Retina (tissue), 1 donor: ENCODE measurements at places on chromosomes 7 and 10.

DNA sequence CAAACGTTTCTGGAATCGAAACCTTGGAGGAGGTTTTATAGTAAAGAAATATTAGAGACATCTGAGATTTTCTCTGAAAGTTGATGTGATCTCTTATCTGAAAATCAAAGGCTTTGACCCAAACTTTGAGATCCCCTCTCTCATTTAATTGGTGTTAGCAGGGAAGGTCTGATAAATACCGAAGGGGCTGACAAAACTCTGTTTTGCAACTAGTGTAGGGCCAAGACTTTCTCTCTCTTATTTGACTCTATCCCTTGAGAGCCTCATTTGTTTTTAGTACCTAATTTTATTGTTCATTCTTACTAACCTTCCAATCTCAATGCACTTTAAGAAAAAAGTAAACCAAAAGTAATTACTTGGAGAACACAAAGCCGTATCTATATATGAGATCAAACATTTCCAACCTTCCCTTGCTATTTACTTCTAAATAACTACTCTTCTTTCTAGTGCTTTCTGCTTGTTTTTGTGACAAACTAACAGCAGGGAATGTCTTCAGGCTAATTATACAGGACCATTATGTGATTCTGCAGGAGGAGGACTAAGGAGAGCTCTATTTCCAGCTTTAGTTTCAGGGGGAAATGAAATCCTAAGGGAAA, 33.4 kb upstream of the NPVF start:
- DNase-seq = no peak

- peak; percentile 61 for DNase-seq
These were observed 58.6 kb upstream of the COL13A1 start for GRCh38 chr10:69742928-69743602.

- no peak for DNase-seq
These were observed 124.4 kb upstream of the KIF5B start for GRCh38 chr10:32180390-32181280.

DNA sequence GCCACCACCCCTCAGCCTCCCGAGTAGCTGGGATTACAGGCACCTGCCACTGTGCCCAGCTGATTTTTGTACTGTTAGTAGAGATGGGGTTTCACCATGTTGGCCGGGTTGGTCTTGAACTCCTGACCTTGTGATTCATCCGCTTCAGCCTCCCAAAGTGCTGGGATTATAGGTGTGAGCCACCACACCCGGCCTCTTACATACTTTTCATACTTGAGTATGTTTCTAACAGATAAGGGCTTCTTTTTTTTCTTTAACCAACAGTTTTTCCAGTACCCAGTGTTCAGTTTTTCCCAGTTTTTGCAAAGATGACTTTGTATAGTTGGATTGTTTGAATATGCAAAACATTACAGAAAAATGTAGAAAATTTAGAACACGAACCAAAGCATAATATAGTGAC, 7.7 kb downstream of the EIF4H start:
- DNase-seq = no peak

DNA sequence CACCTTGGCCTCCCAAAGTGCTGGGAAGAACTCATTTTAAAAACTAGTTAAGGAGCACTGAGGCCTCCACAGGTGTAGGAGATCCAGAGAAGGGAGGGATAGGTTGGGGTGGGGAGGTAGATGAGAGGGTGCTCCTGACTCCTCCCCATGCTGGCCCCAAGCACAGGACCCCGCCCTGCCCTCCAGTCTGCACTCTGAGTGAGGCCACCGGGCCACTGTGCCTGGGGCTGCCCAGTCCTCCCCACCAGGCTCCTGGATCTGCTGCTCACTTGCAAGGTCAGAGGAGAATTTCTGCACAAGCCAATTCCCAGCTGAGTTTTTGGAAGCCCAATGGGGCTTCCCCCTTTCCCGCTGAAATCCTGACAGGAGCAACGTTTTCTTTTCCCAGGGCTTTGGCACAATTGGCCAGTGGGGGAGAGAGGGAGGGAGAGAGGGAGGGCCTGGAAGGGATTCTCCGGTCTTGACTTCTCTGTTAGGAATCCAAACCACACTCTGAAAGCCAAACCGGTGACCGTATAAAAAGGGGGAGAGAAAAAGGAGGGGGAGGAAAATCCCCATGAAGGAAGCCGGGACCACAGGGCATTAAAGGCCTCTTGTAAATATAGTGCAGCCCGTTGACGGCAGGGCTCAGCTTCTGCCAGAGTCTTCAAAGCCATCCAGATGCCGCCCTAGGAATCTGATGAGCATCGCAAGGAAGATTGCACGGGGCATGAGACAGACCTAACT, 116.2 kb downstream of the SH3PXD2A start:
- peak; percentile 61 for DNase-seq

- DNase-seq = no peak
These were observed 56.5 kb downstream of the CCDC71L start for GRCh38 chr7:106604303-106604924.

GRCh38 chr7:159007996-159008389, 136.7 kb downstream of the VIPR2 start:
- DNase-seq = peak; percentile 21

DNA sequence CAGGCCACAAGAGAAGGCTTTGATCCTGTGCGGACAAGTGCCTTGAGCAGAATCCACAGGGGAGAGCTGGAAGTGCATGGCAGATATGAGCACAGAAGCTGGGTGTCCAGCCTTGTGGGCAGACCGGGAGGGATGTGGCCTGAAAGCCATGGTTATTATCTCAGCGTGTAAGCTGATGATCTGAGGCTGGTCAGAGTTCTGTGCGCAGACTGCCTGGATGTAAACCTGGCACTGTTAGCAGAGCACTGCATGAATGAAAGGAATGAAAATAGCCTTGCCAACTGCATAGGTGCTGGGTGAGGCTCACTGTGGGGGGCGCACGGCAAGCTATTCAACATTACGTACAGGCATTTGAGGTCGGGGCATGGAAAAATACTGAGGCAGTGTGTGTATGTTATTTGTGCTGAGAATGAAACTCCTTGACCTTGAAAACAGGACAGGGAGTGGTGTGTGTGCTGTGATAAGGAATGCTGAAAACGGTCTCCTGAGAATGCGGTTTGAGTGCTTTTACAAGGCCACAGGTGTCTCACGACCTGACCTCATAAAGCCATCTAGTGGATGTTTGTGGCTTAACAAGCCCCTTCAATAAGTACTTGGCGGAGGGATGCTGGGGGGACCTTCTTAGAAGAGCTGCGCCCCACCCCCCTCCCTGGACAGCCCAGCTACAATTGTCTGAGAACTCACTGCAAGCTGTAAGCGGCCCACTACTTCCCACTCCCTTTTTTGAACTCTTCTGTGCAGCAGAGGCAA, 18.7 kb downstream of the AKR1C1 start:
- no peak for DNase-seq

DNA sequence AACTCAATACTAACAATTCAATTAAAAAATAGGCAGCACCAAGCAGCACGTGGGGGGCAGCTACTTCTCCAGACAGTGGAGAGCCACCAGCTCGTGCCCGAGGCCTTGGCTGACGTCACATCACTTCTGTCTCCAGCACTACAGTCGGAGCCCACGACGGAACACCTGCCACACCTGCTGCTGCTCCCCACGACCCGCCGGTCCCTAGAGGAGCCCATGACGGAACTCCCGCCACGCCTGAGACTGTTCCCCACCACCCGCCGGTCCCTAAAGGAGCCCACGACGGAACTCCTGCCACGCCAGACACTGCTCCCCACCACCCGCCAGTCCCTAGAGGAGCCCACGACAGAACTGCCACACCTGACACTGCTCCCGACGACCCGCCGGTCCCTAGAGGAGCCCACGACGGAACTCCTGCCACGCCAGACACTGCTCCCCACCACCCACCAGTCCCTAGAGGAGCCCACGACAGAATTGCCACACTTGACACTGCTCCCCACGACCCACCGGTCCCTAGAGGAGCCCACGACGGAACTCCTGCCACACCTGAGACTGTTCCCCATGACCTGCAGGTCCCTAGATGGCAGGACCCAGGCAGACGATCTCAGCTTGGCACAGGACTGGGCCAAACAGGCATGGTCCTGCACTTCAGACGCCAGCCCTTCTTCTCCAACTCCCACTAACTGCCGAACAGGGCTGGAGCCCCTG, 258.0 kb downstream of the ELFN1 start:
- DNase-seq = no peak

- DNase-seq = no peak
These were observed 221.9 kb downstream of the EBF3 start for GRCh38 chr10:129741978-129742741.

DNA sequence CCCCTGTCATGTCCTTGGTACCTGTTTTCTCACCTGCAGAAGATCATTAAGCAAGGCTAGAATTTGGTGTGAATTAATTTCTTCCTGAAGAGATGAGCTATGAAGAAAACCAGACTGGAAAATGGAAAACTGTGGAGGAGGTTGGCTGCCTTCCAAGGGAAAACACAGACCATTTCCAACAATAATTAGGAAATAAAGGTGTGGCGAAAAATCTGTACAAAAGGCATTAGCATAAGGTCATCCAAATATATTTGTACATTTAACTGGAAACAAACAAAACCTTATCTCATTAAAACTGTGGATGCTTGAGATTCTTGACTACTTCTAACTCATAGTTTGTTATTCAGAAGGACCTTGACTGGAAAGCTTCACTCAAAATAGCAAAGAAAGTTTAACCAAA, 1.7 kb downstream of the STN1 start:
- DNase-seq = no peak

DNA sequence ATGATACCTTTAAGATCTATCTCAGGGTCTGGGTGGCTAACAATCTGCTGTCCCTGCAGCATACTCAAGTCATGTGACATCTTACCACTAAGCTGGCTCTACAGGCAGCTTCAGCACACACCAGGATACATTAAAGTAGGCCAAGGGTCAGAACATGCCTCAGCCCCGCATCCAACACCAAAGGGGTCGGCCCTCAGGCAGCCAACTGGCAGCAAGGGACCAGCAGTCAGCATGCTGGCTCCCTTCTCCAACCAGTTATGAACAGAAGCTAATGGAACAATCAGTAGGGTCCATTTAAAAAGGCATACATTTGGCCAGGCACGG, 37.1 kb downstream of the FAM53B start:
- DNase-seq = no peak

DNA sequence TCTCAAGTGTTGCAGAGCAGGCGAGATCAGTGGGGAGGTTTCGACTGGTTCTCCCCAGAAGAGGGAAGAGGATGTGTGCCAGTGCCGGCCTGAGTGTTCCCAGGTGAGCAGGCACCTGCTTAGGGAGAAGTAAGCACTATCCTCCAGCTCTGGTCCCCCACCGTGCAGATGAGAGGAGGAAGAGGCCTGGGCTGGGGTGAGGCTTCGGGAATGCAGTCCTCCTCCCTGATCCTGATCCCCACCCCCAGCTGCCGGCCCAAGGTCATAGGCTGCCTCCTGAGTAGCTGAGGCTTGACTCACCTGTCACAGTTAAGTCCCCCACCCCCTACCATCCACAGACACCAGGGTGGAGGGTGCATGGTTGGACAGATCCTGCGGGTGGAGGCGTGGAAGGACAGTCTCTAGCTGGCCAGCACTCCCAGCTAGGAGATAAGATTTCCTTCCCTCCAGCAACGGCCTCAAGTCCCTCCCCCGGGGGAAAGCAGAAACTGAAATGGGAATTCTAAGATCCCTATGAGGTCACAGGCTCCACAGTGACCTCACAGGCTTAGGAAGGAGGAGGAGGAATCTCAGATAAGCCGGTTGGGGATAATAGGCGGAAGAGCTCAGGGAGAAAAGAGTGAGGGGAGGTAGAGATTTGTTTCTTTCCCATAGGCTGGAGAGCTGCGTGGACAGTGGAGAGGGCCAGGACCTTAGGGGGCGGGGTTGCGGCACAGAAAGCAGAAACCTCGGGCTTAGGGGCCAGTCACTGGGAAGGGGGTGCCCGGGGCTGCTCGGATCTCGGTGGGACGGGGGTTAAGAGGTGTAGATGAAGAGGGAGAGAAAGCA, 1.0 kb downstream of the LRCH4 start:
- DNase-seq = peak; percentile 51

DNA sequence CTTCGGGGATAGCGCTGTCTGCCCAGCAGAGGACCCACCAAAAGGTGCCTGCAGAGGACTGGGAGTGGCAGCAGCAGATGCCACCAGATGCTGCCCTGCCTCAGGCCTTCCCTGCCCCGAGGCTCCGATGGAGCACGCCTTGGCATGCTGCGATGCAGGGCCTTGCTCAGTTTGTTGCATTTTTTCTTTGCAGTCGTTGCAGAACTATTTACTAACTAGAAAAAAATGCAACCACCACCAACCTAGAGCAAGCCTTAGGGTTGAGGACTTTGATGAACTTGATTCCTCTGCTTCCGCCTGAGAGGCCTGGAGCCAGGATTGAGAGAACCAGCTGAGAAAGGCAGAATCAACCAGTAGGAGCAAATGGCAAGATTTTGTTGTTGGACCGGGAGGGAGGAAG, 585.6 kb upstream of the MKI67 start:
- no peak for DNase-seq

DNA sequence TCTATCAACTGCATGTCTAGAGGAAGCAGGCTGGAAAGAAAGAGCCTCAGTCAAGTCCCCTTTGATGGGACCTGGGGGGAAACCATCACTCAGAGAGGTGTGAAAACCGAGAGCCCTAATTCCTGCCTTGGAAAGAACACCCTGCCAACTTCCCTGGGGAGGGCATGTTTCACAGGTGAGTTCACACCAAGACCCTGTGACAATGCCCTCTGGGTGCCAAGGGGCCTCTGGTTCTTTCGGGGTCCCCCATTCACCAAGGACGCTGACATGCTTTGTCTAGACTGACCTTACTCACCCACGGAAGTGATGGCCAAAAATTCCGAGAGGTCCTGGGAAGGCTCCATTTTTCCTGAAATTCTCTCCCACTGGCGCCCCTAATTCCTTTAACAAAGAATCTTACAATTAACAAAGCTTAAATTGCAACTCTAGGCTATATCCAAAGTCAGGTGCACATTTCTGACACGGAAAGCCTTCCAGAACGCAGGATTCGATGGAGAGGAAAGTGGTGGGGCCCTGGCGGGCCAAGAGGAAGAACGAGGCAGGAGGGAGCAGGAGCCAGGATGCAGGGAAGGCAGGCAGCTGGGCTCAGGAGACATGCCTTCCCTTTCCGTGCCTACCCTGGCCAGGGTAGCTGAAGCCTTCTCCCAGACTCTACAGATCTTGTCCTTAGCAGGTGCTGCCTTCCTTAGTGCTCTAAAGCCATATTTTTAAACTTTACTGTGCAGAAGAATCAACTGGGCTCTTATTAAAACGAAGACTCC, 23.7 kb downstream of the VSTM4 start:
- no peak for DNase-seq

DNA sequence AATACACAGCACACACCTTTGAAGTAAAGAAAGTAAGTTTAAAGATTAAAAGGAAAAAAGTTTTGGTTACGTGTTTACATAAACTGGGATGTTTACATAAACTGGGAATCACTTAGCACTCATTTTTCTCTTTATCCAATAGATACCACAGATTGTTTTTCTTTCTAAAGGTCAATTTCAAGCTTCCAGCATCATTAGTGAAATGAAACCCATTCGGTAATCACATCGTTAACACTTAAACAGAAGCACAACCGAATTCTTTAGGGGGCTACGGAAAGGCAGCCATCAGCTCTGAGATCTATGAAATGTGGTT, 1.1 kb downstream of the ODAD2 start:
- DNase-seq = no peak
